Breast epithelium (tissue), 4 donors: ENCODE measurements at places on chromosomes 2 and 18. TPM values are rescaled to one million over a fixed set of nuclear protein-coding genes. Genes with fewer than 3 reads are reported as not detected.

The RGPD3 gene
- total RNA-seq, result 0.80 TPM

The LOXL3 gene
- total RNA-seq, result 7.8 TPM

The CYBRD1 gene
- total RNA-seq, result 761 TPM

The CD28 gene
- 2.2 TPM for total RNA-seq

The YWHAQ gene
- 186 TPM for total RNA-seq

The COLEC11 gene
- 1.9 TPM for total RNA-seq

The MC4R gene
- total RNA-seq, result not detected
